Daoy (cell line): ENCODE measurements at places on chromosomes 2 and 18.

DNA sequence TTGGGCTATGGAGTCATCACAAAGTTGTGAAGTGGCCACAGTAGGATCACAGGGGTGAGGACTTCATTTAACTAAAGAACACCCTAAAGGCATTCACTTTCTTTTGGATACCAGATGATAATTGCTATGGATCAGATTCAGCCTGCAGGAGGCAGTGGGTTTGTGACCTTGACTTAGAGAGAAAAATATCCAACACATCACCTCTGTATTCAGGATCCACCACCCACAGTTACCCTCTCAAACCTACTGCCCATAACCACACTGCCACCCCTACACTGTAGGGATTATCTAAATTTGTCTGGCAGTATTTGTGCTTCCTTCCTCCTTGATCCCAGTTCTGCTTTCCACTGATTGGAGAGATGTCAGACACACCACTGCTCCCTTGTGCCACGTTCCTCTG, 269.4 kb downstream of the MYCN start:
- DNase-seq = no peak

- peak; percentile 37 for DNase-seq
Observed at GRCh38 chr18:54684784-54685183, 93.7 kb downstream of the DYNAP start.

DNA sequence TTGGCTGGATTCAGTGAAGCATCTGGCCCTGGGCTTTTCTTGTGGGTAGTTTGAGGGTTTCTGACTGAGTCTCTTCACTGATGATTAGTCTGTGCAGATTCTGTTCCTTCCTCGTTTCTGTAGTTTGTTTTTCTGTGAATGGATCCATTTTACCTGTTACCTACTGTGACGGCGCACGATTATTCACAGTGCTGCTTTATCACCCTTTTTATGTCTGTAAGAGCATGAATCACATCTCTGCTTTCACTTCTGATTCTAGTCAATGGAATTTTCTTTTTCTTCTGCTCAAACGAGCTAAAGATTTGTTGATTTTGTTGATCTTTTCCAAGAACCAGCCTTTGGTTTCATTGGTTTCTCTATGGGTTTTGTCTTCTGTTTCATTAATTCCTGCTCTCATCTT, 60.8 kb downstream of the SLC66A2 start:
- no peak for DNase-seq

GRCh38 chr2:133726973-133727372, 158.7 kb upstream of the NCKAP5 start:
- DNase-seq = no peak

- DNase-seq = no peak
Observed at GRCh38 chr18:75205514-75206132, 3.3 kb downstream of the PTGR3 start.
